ENCODE measurements at places on chromosomes 12 and 14. TPM values are rescaled to one million over a fixed set of nuclear protein-coding genes. Genes with fewer than 3 reads are reported as not detected.

- no peak overlapping the region for H3K4me3 ChIP-seq
- no peak overlapping the region for H3K27ac ChIP-seq
- no peaks in the 10 kb centered on the region for H3K27me3 ChIP-seq
- H3K36me3 ChIP-seq = peaks cover 48% of the 10 kb centered on the region
These were observed 50.0 kb downstream of the KDM2B start for GRCh38 chr12:121530600-121531355.

- H3K27me3 ChIP-seq = no peaks in the 10 kb centered on the region
- no peak overlapping the region for H3K4me3 ChIP-seq
- H3K27ac ChIP-seq = no peak overlapping the region
- no peak for DNase-seq
- no peaks in the 10 kb centered on the region for H3K36me3 ChIP-seq
- no peaks in the 10 kb centered on the region for H3K4me1 ChIP-seq
These were observed 80.6 kb upstream of the GTF2A1 start for GRCh38 chr14:81301371-81301770.

DNA sequence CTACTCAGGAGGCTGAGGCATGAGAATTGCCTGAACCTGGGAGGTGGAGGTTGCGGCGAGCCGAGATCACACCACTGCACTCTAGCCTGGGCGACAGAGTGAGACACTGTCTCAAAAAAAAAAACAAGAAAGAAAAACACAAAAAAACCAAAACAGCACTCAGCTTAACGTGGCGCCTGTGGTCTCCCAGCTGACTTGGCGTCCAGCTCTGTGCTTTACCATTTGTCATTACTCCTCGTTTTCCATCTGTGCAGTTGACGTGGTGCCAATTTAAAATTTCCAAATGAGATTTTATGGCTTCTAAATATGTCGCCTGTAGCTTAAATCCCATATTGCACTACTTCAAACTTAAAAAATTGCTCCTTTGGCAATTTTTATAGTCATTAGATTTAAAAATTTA lies 2.0 kb downstream of the MGP start:
- no peak overlapping the region for H3K4me3 ChIP-seq
- no peaks in the 10 kb centered on the region for H3K4me1 ChIP-seq
- no peaks in the 10 kb centered on the region for H3K27me3 ChIP-seq
- H3K27ac ChIP-seq = no peak overlapping the region

DNA sequence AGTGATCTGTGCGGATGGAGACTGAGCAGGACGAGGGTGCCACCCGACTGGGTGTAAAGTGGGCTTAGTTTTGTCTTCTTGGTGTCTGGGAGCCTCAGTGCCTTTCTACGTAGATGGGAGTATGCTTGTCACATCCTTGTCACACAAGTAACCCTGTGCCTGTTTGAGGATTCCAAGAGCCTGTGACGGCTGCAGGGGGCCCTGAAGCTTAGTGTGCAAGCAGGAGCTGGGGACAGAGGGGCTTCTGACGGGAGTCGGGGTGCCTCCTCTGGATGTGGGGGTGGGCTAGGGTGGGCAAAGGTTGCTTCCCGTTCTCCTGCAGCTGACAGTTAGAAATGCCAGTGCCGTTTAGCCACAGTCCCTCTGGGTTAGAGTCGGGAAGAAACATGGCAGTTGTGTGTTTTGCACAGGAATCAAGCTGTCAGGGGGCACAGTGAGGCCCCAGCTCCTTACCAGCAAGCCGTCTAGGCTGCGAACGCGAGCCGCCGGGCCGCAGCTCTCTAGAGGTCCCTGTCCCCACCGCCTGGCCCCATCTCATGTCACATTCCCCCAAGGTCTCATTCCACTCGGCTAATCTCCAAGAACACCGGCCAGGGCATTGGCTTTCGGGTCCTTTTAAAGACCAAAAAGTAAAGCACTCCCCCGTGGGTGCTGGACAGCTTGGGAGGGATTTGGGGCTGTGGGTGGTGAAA lies 7.0 kb downstream of the RTL1 start:
- no peak overlapping the region for H3K27ac ChIP-seq
- peak; percentile 41 for DNase-seq
- peaks cover 8% of the 10 kb centered on the region for H3K4me1 ChIP-seq
- H3K4me3 ChIP-seq = no peak overlapping the region
- peaks cover 10% of the 10 kb centered on the region for H3K27me3 ChIP-seq
- no peaks in the 10 kb centered on the region for H3K36me3 ChIP-seq

DNA sequence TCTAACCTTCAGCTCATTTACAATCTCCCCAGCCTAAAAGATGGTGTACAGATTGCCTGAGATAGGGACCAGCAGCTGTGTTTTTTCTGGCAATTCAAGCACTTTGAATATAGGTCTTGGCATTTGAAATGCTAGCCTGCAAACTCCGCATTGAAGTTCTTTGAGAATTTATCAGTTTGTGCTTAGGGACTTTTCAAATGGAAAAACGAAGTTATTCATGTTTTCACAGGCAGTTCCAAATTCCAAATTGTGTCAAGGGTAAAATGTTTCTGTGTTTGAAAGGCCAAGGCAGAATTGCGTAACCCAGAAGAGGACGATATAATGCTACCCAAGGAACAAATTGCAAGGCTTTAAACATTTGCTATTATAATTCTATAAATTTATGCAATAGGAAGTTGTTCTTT lies 168.9 kb upstream of the RASSF8 start:
- DNase-seq = no peak
- H3K4me3 ChIP-seq = no peak overlapping the region
- no peak overlapping the region for H3K27ac ChIP-seq
- no peaks in the 10 kb centered on the region for H3K27me3 ChIP-seq

GRCh38 chr14:31788340-31788739 lies 227.1 kb downstream of the NUBPL start:
- H3K4me1 ChIP-seq = no peaks in the 10 kb centered on the region
- H3K4me3 ChIP-seq = no peak overlapping the region
- no peaks in the 10 kb centered on the region for H3K27me3 ChIP-seq
- no peak overlapping the region for H3K27ac ChIP-seq

GRCh38 chr12:100460702-100461101 lies 13.0 kb upstream of the NR1H4 start:
- DNase-seq = no peak
- H3K27me3 ChIP-seq = no peaks in the 10 kb centered on the region
- H3K36me3 ChIP-seq = no peaks in the 10 kb centered on the region
- no peaks in the 10 kb centered on the region for H3K4me1 ChIP-seq

- H3K4me1 ChIP-seq = no peaks in the 10 kb centered on the region
- peak; percentile 61 for DNase-seq
- no peaks in the 10 kb centered on the region for H3K36me3 ChIP-seq
- H3K4me3 ChIP-seq = no peak within 1 kb of the TSS
- peaks cover 62% of the 10 kb centered on the region for H3K27me3 ChIP-seq
These were observed at the start of gene LBHD2 for GRCh38 chr14:103084021-103084919. TSS of gene LBHD2 (plus strand) at chr14:103084210. CDS start at chr14:103086013, 1,803 bp downstream.

GRCh38 chr14:92496191-92496857 lies 17.3 kb upstream of the RIN3 start:
- no peak overlapping the region for H3K4me3 ChIP-seq
- no peak overlapping the region for H3K27ac ChIP-seq
- H3K4me1 ChIP-seq = no peaks in the 10 kb centered on the region
- no peaks in the 10 kb centered on the region for H3K36me3 ChIP-seq
- DNase-seq = no peak
- H3K27me3 ChIP-seq = no peaks in the 10 kb centered on the region

DNA sequence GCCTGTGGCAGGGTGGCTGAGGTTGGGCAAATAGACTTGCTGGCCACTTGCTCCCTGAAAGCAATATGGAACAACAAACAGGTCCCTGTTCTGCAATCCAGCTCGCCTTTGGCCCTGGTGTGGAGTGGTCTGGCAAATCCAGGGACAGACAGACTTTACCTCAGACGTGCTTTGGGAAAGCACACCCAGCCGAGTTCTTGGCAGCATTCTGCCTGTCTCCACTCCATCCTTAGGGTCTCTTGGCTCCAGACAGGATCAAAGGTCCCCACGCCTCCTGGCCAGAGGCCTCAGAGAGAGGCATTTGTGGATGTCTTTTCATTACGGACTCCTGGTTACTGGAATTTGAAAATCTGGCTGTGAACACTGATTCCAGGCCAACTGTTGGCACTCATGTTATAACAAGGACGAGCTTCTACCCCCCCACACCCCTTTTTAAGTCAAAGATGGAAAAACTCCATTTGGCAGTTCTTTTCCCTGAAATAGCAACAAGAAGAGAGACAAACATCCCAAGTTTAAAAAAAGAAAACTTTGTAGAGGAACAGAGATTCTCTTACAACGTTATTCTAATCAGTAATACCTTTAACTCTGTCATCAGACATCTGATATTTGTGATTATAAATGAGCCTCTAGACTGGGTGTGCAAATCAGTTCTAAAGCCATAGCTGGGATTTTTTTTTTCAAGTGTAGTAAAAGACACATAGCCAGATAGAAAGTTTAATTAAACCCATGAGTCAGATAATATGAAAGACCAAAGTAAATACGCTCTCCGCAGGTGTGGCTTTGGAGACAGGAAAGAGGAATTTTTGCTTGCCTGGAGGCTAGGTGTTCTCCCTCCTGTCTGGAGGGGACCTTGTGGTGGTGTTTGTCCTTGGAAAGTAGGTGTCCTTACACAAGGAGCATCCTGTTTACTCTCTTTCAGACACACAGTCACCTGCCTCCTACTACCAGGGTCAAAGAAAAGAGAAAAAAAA lies 60.7 kb downstream of the GALNT8 start:
- DNase-seq = peak; percentile 40
- H3K36me3 ChIP-seq = no peaks in the 10 kb centered on the region
- no peaks in the 10 kb centered on the region for H3K4me1 ChIP-seq
- no peak overlapping the region for H3K4me3 ChIP-seq
- H3K27ac ChIP-seq = no peak overlapping the region
- H3K27me3 ChIP-seq = no peaks in the 10 kb centered on the region

DNA sequence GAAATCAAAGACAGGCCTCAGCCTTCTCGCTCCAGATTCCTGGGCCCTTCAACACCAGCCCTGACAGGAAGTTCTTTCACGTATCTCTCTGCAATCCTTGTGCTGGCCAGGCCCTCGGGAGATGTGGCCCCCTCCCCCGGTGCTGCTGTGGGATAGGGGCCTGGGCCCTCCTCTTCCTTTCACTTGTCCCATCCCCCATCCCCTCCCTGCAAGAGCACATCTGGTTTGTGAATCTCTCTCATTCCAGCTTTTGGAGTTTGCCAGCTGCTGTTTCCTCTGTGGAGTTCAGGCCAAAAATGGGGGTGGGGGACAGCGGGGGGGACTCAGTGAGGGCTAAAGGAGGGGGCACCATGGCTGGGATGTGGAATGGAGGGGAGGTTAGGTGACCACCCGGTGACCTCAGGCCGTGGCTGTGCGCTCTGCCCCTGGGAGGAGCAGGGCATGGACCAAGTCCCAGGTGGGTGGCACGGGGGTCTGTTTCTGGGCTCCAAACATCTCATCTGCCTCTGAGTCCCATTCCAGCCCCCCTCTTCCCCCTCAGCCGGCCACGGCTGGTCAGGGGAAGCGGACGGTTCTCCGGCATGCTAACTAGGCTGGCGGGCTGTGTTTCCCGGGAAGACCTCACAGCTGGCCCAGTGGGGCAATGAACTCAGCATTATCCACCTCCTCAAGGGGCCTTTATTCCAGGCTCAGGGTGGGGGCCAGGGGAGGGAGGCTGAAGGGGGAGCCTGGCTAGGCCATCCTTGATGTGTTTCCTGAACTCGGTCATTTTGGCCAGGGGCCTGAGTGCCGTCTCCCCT lies 7.4 kb downstream of the LRP1 start:
- peak; percentile 77 for DNase-seq
- H3K4me3 ChIP-seq = no peak overlapping the region
- no peaks in the 10 kb centered on the region for H3K27me3 ChIP-seq
- peak overlapping the region; percentile 62 for H3K27ac ChIP-seq

DNA sequence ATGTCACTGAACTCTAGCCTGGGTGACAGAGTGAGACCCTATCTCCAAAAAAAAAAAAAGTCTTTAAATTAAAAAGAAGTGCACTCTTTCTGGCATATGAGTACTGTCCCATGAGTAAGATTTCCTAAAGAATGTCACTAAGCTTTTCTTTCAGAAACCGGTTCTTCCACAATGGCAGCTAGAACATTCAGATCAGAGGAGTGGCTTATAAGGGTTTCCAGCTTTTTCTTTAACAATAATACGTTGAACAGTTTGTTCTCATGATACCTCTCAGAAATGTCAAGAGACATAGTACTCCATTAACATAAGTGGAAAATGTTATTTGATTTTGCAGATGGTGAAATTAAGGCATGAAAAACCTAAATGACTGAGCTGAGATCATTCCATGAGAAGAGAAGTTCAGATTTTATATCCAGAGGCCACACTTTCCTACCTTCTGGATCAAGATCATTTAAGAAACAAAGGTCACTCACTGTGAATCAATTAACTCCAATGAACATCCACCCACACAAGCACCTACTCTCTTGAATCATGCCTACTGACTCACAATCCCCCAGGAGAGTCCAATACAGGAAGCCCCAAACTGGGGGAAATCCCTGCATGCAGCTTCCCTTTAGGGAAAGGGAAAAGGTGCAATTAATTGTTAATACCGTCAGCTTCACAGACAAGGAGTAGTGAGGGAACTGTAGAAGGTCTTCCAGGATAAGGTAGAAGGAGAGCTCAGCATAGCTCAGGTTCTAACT lies 86.9 kb downstream of the SPTSSA start:
- no peak for DNase-seq
- no peak overlapping the region for H3K4me3 ChIP-seq
- no peaks in the 10 kb centered on the region for H3K27me3 ChIP-seq
- H3K4me1 ChIP-seq = no peaks in the 10 kb centered on the region
- no peaks in the 10 kb centered on the region for H3K36me3 ChIP-seq

GRCh38 chr12:124927201-124928094 lies 13.0 kb upstream of the UBC start:
- no peaks in the 10 kb centered on the region for H3K4me1 ChIP-seq
- peak; percentile 100 for DNase-seq
- H3K27me3 ChIP-seq = no peaks in the 10 kb centered on the region
- no peaks in the 10 kb centered on the region for H3K36me3 ChIP-seq
- H3K27ac ChIP-seq = peak overlapping the region; percentile 19

DNA sequence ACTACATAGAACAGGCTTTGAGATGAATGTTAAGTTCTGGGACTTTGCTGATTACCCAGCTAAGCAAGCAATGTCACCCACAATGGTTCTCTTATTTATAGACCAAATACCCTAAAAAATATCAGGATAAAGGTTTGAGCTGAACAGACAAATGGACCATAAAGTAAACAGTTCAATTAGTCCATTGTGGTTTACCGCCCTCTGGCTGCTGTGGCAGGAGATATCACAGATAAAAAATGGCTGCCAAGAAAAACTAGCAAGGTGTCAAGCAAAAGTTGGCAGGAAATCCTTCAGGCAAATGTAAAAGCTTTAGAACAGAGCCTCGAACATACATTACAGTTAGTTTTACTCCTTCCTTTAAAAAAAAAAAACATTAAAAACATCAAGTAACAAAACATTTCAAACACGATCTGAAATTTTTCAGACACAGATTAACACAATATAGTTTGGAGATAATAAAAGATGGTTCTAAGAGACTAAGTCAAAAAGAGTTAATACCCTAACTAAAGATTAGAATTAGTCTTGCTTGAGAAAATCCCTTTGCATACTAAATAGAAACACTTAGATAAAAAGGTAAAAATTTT lies 41.3 kb downstream of the MED13L start:
- peaks cover 31% of the 10 kb centered on the region for H3K36me3 ChIP-seq
- DNase-seq = peak; percentile 76
- no peaks in the 10 kb centered on the region for H3K27me3 ChIP-seq
- no peak overlapping the region for H3K4me3 ChIP-seq

Gene HHIPL1
- 3.4 TPM for total RNA-seq

Gene IL26
- not detected for total RNA-seq

Gene ACOT4
- 1.8 TPM for total RNA-seq

Gene NR4A1
- 17.7 TPM for total RNA-seq

All from endodermal cell (in vitro differentiated cells).